ENCODE measurements at places on chromosomes 4 and X.

DNA sequence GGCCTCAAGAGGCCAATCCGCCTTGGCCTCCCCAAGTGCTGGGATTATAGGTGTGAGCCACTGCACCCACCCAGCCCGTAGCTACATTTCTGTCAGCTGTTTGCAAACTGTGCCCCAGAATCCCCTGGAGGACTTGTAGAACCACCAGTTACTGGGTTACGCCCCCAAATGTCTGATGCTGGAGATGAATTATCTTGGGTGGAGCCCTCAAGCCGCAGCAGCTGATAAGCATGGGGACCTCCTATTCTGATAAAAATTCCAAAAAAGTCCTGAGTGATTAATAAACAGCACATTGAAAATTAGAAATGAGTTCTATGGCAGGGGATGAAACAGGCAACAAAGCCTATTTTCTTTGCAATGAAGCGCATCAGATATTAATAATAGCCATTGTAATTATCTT is 105.0 kb downstream of the PTTG2 start:
- no peak for DNase-seq

DNA sequence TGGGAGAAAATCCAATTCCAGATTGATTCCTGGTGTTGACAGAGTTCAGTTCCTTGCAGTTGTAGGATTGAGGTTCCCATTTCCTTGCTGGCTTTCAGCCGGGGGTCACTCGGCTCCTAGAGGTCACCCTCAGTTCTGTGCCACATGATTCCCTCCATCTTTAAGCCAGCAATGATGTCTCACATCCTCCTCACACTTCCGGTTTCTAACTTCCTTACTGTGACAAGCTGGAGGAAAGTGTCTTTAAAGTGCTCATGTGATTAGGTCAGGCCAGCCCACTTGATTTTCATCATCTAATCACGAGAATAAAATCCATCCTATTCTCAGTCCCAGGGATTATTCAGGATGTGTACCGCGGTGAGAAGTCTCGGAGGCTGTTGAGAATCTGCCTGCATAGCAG is 19.4 kb upstream of the SMIM31 start:
- DNase-seq = no peak

GRCh38 chr4:65170768-65171514 is 499.3 kb downstream of the EPHA5 start:
- DNase-seq = no peak

- no peak for DNase-seq
These were observed 136.6 kb downstream of the ARSF start for GRCh38 chrX:3177851-3178250.

- DNase-seq = no peak
These were observed 7.6 kb upstream of the HERC5 start for GRCh38 chr4:88449290-88449689.

GRCh38 chrX:148867596-148867995 is 367.2 kb downstream of the AFF2 start:
- DNase-seq = no peak

GRCh38 chr4:54067166-54067565 is 2.8 kb upstream of the CHIC2 start:
- no peak for DNase-seq

DNA sequence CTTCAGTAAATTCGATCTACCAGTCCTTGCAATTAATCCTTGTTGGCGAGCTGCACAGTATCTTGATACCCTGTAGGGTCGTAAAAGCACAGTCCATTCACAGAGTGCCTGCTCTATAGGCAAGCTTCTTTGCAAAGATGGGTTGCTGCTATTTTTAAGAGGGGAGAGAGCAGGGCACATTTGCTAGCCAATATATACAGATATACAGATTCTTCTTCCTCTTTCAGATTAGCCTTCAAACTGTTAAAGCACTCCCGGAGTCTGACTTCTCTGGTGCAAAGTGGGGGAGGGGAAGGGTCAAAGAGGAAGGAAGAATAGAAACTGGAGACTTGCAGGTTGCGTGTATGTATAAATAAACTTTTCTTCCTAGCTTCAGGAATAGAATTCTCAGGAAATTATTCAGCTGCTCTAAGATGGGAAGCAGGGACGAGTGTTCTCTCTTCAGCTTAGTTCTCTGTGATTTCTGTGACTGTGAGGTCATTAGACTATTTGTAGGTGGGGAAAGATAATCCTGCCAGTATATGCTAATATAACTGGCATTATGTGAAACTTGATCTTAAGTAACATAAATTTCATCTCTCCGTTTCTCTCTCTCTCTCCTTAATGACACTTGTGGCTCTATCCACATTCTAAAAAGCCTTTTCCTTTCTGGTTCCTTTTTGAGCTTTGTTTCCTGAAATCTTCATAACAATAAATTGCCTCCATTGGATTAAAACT is at the start of gene CYSLTR1:
TSS of gene CYSLTR1 (minus strand) at position 242 of the 717 bp plus-strand sequence. CDS start 53,865 bp downstream, outside the sequence.
- no peak for DNase-seq

DNA sequence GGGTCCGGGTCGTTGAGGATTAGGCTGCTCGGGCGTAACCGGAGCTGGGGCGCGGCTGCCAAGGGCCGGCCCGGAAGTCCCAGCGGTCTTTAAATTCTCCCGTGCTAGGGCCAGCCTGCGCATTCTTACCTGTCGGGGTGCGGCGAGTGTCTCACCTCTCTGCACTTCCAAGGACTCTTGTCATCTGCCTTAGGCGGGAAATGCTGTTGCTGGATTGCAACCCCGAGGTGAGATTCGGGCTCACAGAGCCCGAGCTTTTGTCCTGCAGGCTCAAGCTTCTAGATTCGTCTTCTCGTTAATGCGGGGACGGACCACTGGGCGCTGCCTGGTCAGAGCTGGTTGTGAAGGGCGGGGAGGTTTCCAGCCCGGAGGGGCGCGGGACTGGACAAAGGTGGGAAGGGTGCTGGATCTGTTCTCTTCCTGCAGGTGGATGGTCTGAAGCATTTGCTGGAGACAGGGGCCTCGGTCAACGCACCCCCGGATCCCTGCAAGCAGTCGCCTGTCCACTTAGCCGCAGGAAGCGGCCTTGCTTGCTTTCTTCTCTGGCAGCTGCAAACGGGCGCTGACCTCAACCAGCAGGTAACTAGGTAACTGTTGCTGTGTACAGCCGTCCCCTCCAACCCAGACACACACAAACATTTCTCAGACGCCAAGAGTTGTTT is at the start of gene ANKRD37:
TSS of gene ANKRD37 (plus strand) at position 118 of the 662 bp plus-strand sequence. CDS start at position 201, 83 bp downstream.
- DNase-seq = no peak

- no peak for DNase-seq
These were observed 315.5 kb upstream of the GK2 start for GRCh38 chr4:79723507-79723906.

DNA sequence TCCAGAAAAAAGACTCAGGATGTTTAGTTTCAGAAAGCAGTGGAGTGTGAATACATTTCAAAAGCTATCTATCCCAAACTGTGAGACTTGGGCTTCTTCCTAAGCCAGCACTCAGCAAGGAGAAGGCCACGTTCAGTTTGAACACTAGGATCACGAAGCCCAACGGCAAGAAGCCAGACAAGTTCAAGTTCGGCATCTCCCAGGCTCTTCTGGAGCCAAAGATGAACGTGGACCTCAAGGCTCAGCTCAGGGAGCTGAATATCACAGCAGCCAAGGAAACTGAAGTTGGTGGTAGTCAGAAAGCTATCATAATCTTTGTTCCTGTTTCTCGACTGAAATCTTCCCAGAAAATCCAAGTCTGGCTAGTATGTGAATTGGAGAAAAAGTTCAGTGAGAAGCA is 7.6 kb downstream of the PLAC1 start:
- DNase-seq = no peak

GRCh38 chr4:150479657-150480056 is 102.3 kb upstream of the MAB21L2 start:
- no peak for DNase-seq

DNA sequence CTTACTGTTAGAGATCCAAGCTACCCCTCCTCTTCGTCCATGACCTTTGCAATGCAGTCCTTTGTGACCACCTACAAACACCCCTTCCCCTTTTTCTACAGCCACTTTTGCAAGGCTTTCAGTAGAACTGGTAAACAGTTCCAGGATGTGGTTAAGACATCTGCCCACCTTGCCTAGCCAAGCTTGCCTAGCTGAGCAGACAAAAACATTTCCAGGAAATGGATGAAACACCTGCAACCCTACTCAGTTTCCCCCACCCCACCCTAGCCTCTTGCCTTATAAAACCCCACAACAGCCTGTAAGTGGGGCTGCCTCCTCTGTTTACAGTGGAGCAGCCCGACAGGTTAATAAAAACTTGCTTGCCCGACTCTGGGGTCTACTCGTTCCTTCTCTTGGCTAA is 133.8 kb downstream of the ZC4H2 start:
- peak; percentile 1 for DNase-seq

DNA sequence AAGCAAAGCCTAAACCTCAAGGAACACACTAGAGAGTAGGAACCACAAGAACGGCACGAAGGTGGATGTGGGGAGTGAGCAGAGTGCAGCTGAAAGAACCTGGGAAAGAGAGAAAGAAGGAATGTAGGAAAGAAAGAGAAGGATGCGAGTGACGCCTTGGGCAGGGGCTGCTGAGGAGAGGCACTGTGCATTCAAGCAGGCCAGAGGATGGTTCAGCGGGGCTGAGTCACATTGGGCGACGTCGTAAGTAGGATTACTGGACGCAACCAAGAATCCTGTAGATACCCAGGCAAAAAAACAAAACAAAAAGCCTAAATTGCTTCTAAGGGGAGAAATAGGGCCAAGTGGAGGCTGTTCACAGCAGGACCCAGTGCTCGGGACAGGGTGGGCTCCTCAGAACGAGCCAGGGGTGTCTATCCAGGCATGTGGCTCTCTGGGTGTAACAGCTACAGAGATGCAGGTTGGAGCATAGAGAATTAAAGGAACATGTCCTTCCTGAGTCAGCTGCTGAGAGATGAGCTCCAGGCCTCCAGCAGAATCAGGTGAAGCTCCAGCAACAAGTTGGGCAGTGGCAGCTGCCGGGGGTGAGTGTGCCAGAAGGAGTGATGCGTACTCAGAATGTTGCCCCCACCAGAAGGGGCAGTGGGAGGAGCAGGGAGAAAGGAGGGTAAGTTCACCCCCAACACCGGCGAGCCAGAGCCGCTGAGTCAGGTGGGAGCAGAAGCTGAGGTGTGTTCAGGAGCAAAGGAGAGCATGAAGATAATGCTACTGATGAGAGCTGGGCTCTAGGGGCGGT is 38.6 kb downstream of the NELFA start:
- DNase-seq = no peak

- no peak for DNase-seq
These were observed 131.8 kb upstream of the LIMCH1 start for GRCh38 chr4:41406113-41406516.

DNA sequence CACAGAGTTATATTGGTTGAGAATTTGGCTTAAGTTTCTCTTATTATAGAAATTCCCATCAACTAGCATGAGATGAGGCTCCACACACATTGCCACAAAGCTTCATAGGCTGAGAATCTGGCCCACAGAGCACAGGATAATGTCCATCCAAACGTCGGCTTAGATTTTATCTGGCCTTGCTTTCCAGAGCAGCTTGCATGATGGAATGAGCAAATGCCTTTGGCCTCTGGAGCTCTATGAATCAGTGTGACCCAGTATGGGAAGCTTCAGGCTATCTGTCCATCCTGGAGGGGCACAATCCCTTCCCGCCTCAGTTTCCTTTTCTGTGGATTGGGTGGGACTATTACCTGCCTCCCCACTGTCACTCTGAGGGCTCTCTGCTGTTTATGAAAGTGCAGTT is 131.5 kb upstream of the NDP start:
- DNase-seq = no peak

GRCh38 chr4:142846729-142847596 is 862 bp upstream of the INPP4B start:
- DNase-seq = peak; percentile 81

DNA sequence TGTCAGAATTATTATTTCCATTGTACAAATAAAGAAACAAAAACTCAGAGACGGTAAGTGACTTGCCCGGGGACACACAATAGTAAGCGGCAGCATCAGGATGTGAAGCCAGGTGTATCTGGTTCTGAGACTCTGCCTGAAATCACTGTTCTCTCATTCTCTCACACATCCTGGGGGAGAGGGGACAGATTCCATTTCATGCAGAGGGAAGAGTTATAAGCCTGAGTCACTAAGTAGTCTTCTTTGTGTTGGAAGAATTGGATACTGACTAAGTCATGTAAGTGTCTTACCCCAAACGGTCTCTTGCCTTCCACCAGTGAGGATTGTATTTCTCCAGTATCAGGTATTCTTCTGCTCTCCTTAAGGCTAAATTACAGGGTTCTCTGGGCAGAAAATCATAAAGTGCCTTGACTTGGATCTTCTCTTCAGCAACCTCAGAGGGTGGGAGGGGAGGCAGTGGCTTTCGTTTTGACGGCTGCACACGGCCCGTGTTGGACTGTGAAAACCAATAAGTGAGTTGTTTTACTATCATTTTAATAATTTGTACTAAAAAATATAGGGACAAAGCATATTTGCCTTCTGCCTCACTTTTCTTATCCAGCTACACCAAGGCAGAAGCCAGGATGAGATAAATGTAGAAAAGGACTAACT is 21.9 kb downstream of the TXK start:
- DNase-seq = no peak

GRCh38 chr4:186685767-186686183 is 37.9 kb downstream of the FAT1 start:
- DNase-seq = no peak

GRCh38 chr4:109278594-109279031 is 23.8 kb downstream of the COL25A1 start:
- peak; percentile 2 for DNase-seq

DNA sequence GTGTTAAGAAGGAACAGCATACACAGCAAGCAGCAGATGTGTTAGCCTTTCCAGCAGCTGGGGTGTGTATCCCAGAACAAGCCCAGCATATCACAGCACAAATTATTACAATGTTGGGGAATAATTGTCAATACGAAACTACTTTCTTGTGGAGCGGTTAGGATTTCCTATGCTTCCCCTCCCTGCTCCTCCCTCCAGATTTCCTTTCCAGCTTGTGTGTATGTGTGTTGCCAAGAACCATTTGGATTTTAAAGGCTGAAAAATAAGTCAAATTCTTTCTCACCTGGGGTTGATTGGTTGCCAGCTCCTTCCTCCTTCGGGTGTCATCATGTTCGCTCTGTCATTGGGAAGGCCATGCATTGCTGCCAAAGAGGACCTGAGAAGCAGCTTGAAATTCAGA is 178.2 kb upstream of the FRMPD4 start:
- no peak for DNase-seq

DNA sequence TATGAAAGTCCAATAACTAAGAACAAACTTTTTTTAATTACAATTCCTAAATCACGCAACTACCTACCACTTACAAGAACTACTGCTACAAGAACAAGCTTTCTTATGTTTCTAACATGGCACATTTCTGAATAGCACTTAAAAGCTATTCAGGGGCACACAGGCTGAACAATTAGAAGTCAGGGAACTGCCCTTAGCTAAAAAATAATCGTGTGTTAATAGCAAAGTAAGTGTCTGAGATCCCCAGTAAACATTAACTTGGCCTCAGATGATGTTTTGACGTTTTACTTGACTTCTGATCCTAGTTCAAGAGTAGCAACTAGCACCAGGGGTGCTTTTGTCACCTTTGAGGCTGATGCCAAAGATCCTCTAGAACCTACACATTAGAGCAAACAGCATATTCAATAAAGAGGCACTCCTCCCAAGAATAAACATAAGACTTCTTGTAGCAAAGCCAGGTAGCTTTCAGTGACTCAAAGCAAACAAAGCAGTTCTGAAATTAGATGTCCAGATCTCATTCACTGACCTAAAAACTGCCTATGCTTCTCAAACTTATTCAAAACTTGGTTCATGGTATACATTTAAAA is 16.2 kb downstream of the SPOCK3 start:
- no peak for DNase-seq

- no peak for DNase-seq
These were observed 92.0 kb downstream of the NFKB1 start for GRCh38 chr4:102593147-102593546.

- no peak for DNase-seq
These were observed 31.9 kb downstream of the CDKL2 start for GRCh38 chr4:75598390-75598789.
